Activated T-helper 1 cell treated with anti-CD3 and anti-CD28 coated beads, Interleukin-12 subunit alpha, Interleukin-12 subunit beta, Interleukin-2, Interleukin-4 antibody, amounts not matched to agents 30 ng/mL and 10 ng/mL and 1 ng/mL, durations not matched to agents 14 hours and 24 hours and 36 hours (primary cell): ENCODE measurements at places on chromosomes 1 and 21. TPM values are rescaled to one million over a fixed set of nuclear protein-coding genes. Genes with fewer than 3 reads are reported as not detected.

DNA sequence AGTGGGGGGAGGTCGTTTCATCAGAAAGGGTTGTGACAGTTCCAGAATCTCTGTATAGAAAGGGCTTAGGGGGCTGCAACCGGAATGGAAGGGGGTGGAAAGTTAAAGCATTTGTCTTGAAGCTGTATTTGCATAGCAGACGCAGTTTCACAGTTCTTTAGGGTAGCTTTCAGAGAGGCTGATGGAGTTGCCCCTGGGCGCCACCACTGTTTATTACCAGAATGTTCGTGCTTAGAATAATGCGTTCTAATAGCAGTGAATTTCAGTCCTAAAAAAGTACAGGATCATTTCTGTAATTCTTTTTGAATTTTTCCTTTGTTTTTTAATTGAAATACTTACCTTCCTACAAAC is 1.3 kb downstream of the EXO1 start:
- no peak for DNase-seq

DNA sequence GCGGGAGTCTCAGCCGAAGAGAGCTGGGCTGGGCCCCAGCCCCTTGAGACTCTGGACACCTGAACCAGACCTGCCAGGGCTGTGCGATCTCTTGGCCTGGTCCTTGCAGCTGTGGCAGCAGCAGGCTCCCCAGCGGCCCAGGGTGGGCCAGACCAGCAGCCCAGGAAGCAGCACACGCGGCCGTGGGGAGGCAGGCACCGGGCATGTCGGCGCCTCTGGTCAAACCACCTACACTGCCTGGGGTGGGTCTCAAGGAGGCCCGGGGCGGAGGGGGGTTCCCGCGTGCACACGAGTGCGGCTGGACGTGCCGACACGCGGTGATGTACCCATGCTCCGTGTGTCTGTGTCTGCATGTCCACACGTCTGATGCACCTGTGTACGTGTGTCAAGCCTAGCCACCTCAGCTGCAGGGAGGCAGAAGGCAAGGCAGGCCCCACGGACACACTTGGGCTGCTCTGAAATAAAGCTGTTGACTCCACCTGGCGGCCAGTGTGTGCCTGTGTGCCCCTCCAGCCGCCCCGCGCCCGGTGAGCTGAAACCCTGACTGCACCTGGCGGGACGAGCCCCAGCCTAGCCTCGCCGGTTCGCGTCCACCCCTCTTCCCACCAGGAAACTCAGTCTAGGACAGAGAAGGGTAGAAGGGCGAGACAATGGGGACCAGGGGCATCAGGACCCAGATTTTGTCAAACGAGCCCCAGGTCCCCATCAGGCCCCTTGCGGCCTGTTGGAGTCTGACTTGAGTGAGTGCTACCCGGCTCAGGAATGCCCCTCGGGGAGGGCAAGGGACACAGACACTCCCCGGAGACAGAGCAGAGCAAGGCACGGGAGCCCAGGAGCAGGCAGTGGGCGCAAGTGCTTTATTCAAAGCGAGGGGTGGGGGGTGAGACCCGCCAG is 11.6 kb downstream of the SCNN1D start:
- peak; percentile 52 for DNase-seq

- DNase-seq: no peak
These were observed 1489.1 kb downstream of the BRINP3 start for GRCh38 chr1:188988589-188988988.

GRCh38 chr1:15489052-15489736 is 13.3 kb downstream of the CELA2B start:
- no peak for DNase-seq

DNA sequence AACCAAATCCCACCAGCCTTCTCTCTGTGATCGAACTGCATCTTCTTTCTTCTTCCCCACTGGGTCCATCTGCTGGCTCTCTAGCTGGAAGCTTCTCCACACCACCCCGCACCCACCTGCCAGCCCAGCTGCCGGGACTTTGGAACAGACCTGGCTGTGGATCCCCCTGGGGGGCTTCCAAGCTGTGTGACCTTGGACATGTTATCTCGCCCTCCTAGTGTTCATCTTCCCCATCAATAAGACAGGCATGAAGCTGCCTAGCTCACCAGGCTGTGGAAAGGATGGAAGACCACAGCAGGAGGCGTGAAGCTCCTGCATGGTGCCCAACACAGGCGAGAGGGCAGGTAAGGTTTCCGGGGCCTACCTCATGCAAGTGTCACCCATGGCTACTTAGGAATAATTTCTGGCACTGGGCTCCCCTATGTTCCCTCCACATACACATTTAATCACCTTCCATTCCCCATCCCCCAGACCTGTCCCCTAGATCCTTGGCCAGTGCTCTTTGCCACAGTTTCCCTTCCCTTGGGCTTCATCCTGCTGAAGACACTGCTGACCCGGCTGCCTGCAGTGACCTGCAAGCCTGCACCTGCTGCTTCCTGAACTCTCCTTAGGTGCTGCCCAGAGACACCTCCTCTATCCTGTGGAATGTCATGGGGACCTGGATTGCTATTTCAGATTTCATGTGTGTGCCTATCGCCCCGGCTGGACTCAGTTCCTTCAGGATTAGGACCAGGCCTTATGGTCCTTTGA is 13.2 kb upstream of the C2CD2 start:
- DNase-seq: no peak

DNA sequence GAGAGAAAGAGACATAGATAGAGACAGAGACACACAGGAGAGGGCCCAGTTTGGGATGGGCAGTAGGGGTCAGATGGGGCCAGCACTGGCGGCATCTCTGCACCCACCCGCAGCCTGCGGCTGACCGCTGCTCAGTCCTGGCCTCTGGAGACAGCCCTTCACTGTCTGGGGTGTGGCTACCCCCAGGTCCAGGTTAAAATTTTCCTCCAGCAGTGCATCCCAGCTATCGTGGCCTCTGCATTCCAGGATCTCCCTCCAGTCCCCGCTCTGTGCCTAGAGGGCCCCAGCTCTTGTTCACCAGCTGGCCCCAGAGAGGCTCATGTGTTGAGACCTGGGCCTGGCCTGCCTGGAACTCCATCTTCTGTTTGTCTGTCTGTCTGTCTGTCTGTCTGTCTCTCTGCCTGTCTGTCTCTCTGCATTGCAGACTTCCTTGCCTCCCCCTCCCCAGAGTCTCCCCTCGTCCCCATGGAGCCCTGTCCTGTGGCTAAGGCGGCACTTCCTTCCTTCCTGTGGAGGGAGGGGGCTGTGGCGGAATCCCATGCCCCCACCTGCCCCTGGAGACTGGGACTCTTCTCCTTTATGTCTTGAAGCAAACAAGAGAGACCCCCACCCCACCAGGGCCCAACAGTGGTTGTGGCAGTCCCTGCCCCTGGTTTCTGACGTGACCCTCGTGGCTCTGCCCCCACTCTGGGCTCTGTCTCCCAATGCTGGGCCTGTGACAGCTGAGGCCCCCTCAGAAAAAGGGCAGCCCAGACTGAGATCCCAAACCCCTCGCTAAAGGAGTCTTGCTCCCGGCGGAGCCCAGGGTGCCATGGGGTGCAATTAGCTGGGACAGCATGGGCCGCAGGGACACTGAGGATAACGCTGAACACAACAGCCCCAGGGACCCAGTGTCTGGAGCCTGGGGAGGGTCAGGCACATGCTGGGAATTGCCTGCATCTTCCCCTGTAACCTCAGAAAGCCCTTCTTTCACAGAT is 241.8 kb downstream of the NPHP4 start:
- no peak for DNase-seq

- no peak for DNase-seq
These were observed 67.0 kb upstream of the LBR start for GRCh38 chr1:225494789-225495359.

- DNase-seq: peak; percentile 8
These were observed 710 bp downstream of the GLRX2 start for GRCh38 chr1:193104502-193104906.

The CCDC28B gene
- total RNA-seq: 28.2 and 32.6 TPM in 2 replicates

The SELL gene
- 115 and 117 TPM in 2 replicates for total RNA-seq

The S100A7A gene
- not detected in 2 replicates for total RNA-seq

The PDIK1L gene
- total RNA-seq: 15.5 and 18.9 TPM in 2 replicates

The ZNF670 gene
- total RNA-seq: 2.5 and 2.9 TPM in 2 replicates
